T-helper 1 cell (primary cell): ENCODE measurements at places on chromosomes 12 and 14.

GRCh38 chr14:54129850-54130640, 173.4 kb upstream of the BMP4 start:
- no peak for DNase-seq

DNA sequence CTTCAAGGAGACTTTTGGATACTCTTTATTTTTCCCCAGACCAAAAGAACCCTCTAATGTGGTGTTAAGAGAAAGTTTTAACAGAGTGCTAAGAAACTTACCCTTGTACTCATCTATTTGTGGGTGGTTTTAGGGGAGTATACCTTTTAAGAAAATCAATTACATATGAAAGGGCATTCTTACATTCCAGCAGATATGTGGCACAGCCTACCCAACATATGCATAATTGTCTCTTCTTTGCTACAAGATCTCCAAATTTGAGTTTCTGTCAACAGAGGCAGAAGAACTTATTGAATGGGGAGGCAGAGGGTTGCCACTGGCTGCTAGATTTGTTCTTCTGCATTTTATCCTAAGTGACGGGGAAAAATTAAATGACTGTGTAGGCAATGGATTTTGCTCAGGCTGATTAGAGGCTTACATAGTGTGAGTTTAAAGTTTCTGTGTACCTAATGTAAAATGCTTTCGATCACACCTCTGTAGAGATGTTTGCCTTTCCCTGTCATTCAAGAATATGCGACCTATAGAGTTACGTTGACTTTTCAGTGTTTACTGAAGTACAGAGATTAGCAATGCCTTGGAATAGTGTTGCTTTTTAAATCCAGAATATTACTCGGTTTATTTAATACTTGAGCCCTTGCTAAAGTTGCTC, 54.6 kb downstream of the PROX2 start:
- DNase-seq = no peak

- DNase-seq = no peak
These were observed 38.0 kb downstream of the RIMBP2 start for GRCh38 chr12:130677957-130678558.

- no peak for DNase-seq
These were observed 219.1 kb downstream of the PHLDA1 start for GRCh38 chr12:75812271-75813018.

DNA sequence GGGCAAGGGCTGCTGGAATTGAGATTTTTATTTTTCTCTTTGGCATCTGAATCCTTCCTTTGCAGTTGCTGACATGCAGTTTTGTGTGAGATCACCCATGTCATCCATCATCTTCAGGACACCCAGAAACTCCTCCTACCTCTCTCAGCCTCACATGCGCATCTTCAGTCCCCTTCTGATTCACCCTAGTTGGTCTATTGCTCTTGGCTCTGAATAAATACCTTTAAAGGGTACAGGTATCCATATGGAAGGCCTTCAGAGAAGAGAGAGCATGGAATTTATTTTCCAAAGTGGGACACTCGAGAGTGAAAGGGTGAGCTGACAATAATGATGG, 41.8 kb downstream of the NTF3 start:
- DNase-seq = no peak

GRCh38 chr12:131643631-131644452, 67.0 kb upstream of the SFSWAP start:
- DNase-seq = no peak

DNA sequence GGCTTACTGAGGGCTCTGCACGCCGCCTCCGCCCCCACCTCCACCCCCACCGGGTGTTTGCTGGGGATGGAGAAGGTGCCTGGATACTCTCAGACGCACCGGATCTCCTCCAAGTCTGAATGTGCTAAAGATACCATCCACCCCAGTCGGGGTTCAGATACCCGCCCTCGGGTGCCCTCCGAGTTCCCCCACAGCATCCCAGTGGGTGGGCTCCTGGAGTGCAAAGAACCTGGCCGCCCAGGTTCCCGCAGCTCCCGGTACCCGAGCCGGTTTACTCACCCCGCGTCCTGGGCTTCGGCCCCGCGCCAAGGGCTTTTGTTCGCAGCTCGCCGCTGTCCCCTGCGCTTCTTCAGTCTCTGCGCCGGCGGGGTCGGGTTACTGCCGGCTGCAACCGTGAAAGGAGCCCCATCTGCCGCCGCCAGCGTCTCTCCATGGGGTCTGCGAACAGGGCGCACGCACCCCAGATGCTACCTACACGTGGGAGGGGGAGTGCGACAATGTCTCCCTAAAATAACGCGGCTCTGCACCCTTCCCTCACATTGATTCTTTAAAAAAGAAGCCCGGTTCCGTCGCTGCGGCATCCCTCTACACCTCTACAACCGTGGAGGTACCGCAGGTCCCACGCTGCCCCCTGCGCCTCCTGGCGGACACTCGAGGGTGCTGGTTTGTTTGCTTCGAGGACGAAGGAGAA, at the start of gene CCDC177:
Gene CCDC177 (minus strand): TSS at position 609 of the 691 bp plus-strand sequence. CDS start 1,249 bp downstream, outside the sequence.
- DNase-seq = peak; percentile 57

DNA sequence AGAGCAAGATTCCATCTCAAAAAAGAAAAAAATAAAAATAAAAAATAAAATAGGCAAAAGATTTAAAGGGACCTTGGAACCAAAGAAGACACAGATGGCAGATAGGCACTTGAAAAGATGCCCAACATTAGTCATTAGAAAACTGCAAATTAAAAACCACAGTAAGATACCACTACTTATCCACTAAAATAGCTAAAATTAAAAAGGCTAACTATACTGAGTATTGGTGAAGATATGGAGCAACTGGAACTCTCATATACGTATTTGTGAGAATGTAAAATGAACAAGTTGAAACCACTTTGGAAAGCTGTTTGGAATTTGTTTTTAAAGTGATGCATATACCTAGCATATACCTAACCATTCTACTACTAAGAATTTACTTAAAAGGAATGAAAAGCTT, 22.3 kb downstream of the BLTP3B start:
- DNase-seq = no peak

- DNase-seq = no peak
These were observed 191.5 kb upstream of the BTG1 start for GRCh38 chr12:92337128-92337527.

GRCh38 chr12:68479261-68479895, 131.3 kb upstream of the RAP1B start:
- no peak for DNase-seq

- no peak for DNase-seq
These were observed 753 bp downstream of the RPH3A start for GRCh38 chr12:112792301-112792700.

- DNase-seq = no peak
These were observed 138.5 kb downstream of the NDUFA12 start for GRCh38 chr12:94864987-94865386.

DNA sequence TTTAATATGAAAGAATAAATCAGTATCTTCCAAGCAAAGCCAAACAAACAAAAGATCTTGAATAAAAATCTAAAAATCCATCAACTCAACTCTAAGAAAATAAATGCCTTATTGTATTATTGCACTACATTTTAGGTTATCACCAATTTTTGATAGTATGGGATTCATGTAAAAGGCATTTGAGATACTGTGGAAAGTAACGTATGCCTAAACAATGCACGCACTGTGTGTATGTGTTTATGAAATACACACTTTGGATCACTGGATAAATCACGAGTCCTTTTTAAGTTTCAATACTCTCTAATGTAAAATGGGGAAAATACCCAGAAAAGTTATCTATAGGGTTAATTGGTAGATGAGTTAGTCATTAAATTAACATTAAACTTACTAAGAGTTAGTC, 17.7 kb downstream of the WBP11 start:
- DNase-seq = no peak

- no peak for DNase-seq
These were observed 29.0 kb upstream of the MSI1 start for GRCh38 chr12:120397824-120398540.

DNA sequence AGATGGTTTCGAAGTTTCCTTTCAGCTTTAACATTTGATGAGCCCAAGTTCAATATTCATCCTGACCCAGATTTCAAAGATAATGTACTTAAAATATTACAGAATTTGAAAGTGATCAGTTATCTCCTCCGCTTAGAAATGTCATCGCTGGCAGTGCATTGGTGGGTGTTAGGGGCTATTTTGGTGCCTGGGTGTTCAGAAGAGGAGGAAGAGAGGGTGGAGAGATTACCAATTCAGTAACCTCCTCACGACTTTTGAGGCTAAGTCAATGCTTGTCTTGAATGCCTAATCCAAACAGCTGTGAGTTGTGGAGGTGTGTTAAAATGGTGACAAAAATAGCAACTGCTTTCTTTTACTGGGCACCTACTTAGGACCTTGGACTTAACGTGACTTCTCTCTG, 13.8 kb upstream of the DGLUCY start:
- DNase-seq = no peak

GRCh38 chr12:82605115-82605514, 81.6 kb upstream of the TMTC2 start:
- DNase-seq = no peak

DNA sequence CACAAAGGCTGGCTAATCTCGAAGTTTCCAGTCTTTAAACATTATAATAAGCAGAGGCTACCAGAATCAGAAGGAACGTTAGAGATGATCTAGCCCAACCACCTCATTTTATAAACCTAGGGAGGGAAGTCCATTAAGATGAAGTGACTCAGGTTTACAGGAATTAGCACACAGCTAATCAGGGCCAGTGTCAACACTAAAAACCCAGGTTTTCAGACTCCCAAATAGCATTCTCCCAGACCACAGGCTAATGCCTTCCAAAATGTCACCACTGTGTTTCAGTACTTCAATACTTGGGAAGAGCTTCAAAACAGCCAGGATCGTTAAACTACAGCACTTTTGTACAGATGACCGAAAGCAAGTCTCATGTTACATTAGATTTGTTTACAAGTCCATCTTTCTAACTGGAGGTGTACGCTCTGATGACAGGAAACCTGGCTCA, 89.2 kb downstream of the FOXN3 start:
- DNase-seq = no peak

DNA sequence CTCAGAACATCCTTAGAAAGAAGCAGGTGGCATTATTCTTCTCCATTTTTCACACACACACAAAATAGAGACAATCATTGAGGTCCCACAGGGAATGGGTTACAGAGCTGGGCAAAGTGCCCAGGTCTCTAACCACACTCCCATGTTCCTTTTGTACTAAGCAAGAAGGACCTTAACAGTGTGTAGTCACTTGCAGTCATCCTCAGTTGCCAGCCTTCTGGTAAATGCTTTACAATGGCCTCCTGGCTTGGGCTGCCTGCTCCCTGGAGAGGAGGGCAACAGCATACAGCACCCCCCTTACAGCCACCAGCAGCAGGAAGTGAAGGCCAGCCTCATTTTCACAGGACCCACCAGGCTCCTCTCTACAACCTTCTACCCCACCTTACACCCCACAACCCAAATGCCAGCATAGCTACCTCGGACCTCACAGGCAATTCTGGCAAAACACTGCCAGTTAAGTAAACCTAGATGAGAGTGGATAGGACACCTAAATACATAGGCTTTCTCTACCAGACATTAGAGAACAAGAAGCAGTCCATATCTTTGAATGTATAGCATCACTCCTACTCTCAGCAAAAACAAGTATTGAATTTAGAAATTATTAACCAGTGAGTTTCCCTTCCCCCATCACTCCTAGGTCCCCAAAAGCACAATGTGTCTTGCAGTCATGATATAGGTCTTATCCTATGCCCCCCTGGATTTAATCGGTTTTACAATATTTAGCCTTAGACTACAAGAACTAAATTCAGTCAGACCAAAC, 88.1 kb downstream of the PPP2R5E start:
- DNase-seq = no peak

GRCh38 chr12:52250048-52250990, 17.3 kb downstream of the KRT7 start:
- no peak for DNase-seq

- no peak for DNase-seq
These were observed 17.3 kb upstream of the TMPRSS12 start for GRCh38 chr12:50825372-50825838.

DNA sequence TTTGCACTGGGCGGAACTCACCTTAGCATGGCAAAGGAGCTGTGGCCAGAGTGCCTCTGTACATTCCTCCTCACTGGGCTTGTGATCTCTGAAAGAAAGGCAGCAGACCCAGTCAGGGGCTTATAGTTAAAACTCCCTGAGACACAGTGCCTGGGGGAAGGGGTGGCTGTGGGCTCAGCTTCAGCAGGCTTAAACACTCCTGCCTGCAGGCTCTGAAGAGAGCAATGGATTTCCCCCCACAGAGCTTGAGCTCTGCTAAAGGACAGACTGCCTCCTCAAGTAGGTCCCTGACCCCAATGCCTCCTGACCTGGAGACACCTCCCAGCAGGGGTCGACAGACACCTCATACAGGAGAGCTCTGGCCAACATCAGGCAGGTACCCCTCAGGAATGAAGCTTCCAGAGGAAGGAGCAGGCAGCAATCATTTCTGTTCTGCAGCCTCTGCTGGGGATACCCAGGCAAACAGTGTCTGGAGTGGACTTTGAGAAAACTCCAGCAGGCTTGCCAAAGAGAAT, 327.5 kb upstream of the SLC16A7 start:
- DNase-seq = no peak

DNA sequence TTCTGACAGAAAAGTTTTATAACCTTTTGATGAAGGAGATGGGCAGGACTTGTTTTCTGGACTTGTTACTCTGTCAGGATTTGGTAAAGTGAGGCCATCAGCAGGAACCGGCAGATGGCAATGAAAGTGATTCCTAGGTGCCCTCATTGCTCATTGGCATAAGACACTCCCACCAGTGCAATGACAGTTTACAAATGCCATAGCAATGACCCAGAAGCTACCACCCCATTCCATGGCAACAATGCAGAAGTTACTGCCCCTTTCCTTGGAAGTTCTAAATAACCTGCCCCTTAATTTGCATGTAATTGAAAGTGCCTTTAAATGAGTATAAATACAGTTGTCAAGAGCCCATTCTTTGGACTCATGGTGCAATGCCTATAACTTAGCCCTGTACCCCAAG, 222.6 kb downstream of the CEP128 start:
- DNase-seq = no peak
